SJCRH30 (cell line): ENCODE measurements at places on chromosomes 2 and 18. TPM values are rescaled to one million over a fixed set of nuclear protein-coding genes. Genes with fewer than 3 reads are reported as not detected.

DCDC2C gene
- total RNA-seq = not detected in 2 replicates

SNED1 gene
- 22.3 and 28.4 TPM in 2 replicates for total RNA-seq

GPR45 gene
- total RNA-seq = 0.13 and 0.43 TPM in 2 replicates

ASB18 gene
- total RNA-seq = 0.04 TPM in 1 of 2 replicates, not detected in the other

MYL12B gene
- total RNA-seq = 106 and 118 TPM in 2 replicates

KYNU gene
- 0.02 TPM in 1 of 2 replicates, not detected in the other for total RNA-seq

PSMA8 gene
- total RNA-seq = not detected in 2 replicates

NR4A2 gene
- total RNA-seq = 0.46 and 0.51 TPM in 2 replicates

SIGLEC15 gene
- 0.10 TPM in 1 of 2 replicates, not detected in the other for total RNA-seq

C1GALT1C1L gene
- total RNA-seq = 3.7 TPM in 2 replicates
